ENCODE measurements at places on chromosomes 7 and 10.
A peak's percentile ranks its signal among the peaks of the same experiment; 100 is the strongest.

- DNase-seq = peak; percentile 70
Measured at GRCh38 chr10:103584216-103585010, 90.9 kb downstream of the NEURL1 start.

DNA sequence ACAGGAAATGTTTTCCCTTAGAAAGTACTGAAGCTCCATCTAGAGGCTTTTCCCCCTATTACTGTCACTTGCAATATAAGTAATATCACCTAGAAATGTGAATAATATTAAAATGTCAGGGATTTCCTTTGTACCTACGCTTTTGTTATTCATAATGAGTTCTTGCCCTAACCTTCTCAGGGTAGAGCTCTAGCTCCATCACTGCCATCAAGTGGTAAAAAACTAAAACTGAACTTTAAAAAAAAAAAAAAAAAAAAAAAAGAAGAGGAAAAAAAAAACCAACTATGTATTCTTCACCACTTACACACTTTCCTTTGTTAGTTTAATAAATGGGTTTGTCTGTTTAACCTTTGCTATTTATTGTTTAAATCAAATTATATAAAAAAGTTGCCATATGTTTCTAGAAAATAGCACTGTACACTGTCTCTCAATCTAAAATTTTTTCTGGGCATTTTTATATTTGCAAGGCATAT lies 49.9 kb downstream of the DNAJC1 start:
- peak; percentile 43 for DNase-seq

GRCh38 chr10:62454687-62455397 lies 80.7 kb downstream of the ZNF365 start:
- no peak for DNase-seq

DNA sequence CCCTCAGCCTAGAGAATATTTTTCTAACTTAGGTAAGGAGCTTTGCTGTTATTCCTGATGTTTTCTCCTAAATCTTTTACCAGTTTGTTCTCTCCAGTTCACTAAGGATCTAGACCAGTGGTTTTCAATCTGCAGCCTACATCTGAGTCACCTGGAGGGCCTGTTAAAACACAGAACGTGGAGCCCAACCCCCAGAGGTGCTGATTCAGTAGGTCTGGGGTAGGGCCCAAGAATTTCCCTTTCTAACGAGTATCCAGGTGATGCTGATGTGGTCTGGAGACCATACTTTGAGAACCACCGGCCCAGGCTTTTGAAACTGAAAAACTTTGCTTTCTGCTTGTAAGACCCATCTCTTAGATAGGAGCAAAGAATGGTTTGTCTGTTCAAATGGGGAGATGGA lies 51.2 kb upstream of the KMT2E start:
- DNase-seq = peak; percentile 41

DNA sequence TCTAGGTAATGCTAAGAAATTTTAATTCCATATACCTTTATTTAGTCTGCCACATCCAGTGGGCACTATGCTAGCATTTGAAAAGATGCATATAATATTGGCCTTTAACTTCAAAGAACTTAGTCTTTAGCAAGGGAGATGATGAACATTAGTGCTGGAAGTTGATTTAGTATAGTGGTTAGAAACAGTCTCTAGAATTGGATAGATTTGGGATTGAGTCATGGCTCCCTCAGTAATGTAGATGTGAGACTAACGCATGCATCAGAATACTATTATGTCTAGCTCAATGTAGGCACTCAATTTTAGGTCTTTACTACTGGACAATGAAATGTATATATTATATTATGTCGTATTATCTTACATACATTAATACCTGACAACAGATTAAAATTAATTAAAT lies 5.8 kb downstream of the DKK1 start:
- DNase-seq = no peak

GRCh38 chr10:6348096-6348874 lies 145.6 kb downstream of the PFKFB3 start:
- peak; percentile 94 for DNase-seq

DNA sequence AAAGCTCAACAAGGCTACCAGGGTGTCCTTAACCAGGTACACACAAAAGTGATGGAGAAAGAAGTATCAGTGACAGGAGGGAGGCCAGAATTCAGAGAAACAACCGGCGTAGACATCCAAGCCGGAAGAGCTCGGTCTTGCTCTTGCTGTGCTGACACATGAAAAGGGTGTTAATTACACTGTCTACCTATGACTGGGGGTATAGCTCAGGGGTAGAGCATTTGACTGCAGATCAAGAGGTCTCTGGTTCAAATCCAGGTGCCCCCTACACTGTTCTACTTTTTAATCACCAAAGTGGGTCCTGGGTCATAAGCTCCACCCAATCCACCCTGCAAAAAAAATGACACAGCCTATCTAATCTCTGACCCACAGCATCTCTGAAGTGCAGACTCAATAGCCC lies 86.9 kb upstream of the ZNF746 start:
- no peak for DNase-seq

GRCh38 chr10:31918671-31919409 lies 9.8 kb downstream of the ARHGAP12 start:
- DNase-seq = peak; percentile 50

DNA sequence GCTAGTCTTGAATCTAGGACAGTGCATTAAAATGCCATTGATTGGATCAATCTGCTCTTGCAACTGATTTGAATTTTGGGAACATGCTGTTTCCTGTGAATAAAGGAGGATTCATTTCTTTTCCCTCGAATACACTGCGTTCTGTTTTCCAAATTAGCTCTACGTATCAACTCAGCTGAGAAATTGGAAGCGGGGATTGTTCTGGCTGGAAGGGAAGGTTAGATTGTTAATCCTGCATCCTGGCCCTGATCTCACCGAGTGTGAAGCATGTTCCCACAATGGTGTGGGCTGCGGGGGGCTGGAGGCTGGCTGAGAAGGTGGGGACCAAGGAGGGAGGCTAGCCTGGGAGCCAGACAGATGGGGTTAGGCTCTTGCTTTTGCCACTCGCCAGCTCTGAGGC lies 17.6 kb downstream of the HTRA1 start:
- DNase-seq = no peak

DNA sequence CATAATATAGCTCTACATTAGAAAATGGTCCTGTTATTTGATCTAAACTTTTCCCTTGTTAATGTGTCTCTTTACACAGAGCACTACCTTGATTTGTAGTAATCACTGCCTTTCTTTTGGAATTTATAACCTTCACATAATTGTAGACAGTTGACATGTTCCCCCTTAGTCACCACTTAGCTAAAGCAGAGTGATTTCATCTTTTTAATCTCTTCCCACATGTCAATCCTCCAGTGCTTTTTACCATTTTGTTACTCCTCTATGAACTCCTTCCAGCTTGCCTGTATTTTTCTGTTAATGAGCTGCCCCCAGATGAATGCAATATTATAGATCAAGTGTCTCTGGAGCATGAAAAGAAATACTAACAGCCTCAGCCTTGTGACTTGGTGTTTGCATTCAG lies 2.6 kb upstream of the PPP1R3A start:
- no peak for DNase-seq

- peak; percentile 86 for DNase-seq
Measured at GRCh38 chr10:101602761-101603398, 14.8 kb downstream of the DPCD start.
